ENCODE measurements at places on chromosomes 6 and 20. TPM values are rescaled to one million over a fixed set of nuclear protein-coding genes. Genes with fewer than 3 reads are reported as not detected.
A peak's percentile ranks its signal among the peaks of the same experiment; 100 is the strongest.

Gene SLC26A8
- not detected for total RNA-seq

Gene GPR63
- 2.9 TPM for total RNA-seq

Gene HSPA12B
- not detected for total RNA-seq

Gene TBX18
- not detected for total RNA-seq

Gene KIF6
- not detected for total RNA-seq

Gene CALHM6
- 10.3 TPM for total RNA-seq

DNA sequence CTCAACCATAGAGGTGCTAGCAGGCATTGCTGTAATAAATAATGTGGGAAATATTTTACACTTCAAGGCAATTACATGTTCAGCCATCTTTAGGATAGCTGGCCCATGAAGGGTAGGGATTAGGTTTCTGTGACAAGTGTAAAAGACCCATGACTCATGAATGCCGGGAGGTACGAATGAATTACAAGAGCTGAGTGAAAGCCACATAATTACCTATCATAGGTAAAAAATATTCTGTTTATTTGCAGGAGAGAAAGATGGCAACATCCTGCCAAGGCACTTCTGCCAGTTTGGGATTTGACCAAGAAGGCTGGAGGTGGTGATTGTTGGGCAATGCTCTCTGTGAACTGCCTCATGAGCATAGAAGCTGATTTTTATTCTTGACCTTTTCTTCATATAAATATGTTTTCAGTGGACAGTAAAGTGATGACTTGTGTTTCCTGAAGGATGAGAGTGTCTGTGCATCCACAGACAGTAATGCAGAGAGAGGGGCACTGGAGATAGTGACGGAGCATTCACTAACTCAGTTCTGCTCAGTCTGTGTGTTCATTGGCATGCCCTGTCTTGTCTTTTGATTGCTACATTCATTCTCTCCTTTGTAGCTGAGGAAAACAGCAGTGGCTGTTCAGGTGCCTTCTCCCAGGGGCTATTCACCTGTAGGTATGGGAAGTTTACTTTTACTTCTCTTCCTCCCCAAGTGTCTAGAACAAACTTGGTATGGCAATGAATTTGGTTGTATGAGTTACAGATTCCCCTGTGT is 481.1 kb downstream of the TFAP2B start:
- no peak for DNase-seq

GRCh38 chr20:14955399-14955798 is 618.0 kb upstream of the FLRT3 start:
- peak; percentile 25 for DNase-seq

DNA sequence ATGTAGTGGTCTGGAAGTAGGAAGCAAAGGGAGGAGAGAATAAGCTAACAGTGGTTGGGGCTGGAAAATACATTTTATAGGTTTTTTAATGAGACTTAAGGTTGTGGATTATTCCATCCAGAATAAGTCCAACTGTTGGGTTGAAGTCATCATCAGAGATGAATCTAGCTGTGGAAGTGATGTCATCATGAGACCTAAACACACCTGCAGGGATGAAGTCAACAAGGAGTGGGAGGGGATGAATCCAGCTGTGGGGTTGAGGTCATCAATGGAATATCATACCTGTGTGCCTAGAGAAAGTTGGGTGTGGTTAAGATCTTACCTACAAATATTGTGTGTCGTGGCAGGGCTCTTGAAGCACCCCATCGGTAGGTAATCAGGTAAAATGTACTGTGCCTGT is 730.7 kb downstream of the RFPL4B start:
- no peak for DNase-seq

DNA sequence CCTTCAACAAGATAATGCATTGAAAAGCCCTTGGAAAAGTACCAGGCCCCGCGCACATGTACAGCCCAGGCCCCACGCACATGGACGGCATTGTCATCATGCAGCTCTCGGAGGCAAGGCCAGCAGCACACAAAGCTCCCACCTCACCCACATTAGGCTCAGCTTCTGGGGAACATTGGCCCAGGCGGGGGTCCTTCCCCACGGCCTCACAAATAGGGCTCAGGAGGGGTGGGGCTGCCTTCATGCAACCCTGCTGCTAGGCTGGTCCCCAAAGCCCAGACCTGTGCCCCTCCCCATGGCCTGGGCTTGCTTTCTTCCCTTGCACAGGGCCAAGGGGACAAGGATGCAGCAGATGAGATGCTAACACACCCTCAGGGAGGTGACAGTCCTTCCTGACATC is 26.7 kb downstream of the NPEPL1 start:
- peak; percentile 5 for DNase-seq

DNA sequence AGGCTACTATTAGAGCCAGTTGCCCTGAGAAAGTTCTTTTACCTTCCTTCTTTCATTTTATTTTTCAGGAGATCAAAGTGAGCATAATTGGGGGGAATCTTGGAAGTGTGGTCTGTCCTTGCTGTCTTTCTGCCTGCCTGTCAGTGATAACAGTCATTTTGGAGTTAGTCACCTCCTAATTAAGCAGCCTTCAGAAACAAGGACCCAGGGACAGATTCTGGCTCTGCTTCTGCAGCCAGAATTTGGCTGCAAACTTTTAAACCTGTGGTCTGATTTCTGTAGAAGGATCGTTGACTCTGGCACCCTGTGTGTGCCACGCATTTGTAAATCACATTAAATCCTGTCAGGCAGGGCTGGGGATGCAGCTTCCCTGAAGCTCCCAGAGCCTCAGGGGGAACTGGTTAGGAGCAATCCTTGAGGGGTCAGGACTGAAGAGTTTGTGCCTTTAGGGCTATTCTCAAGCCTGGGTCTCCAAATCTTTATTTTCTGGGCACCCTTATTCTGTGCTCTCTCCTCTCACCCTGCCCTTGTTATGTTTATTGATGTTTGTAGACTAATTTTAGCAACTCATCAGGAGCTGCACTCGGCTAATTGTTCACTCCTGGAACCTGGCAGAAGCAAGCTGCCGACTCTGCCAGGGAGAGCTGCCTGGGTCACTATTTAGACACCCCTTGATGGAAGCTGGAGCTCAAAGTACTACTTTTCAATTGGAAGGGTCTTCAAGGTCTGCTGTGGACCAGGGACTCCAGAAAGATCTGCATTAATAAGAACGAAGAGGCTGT is 6.8 kb downstream of the NOX3 start:
- DNase-seq = no peak

DNA sequence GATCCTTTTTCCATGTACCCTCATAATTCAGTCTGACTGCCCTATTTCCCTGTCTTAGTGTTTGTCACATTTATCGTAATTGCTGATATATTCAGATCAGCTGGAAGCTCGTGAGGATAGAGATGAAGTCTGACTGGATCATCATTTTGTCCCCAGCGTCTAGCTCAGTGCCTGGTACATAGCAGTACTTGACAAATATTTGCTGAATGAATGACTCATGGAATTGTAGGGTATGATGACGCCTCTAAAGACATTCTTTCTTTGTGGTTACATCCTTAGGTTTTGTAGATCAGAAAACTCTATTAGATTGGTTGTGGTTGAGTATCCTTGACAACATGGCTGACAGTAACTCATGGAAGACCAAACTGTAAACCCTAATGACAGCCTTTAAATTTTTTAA is 68.9 kb downstream of the MTHFD1L start:
- DNase-seq = no peak

DNA sequence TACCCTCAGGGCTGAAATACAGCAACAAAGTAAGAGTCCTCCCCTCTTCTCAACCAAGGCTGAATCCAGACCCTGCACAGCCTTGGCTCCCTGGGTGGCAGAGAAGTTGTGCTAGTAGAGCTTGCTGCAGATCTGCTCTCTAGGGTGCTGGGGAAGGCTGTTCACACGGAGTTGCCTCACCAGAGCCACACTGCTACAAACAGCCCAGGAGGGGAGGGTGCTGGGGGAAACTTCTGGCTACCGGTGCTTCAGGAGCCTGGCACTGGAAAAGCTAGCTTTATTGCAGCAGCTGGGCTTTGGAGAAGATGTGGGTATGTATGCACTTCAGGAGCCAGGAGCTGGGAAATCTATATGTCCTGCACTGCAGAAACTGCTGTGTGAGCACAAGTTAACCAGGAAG is 37.6 kb upstream of the SUPT3H start:
- DNase-seq = no peak

GRCh38 chr6:21749754-21750153 is 156.2 kb downstream of the SOX4 start:
- DNase-seq = no peak

DNA sequence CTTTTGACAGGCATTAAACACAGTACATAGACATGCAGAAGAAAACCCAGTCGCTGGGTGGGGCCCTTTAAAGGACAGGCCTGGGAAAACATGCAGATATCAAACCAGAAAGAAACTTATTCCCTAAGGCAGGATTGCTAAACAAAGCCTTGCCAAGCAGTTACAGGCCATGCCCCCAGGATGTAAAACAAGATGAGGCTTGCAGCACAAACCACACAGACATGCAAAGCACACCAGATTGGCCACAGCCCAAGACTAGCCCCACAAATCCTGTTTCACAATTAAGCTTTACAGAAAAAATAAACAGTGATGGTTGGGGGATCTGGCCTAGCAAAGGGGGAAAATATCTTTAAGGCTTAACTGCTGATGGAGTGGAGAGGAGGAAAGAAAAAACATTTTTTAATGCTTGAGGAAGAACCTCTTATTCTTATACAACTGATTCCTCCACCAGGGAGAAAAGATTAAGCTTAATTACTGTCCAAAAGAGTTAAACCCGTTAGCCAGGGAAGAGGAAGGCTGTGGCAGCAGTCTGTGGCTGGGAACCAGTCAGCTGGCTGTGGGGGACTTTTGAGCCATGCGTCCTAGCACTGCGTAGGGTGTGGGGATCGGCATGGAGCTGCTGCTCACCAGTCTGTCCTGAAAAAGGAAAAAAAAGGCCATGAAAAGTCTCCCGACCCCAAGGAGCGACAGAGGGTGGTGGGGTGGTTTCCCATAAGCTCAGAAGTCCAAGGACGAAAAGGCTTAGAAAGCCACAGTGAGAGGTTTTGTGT is 28.4 kb downstream of the COL19A1 start:
- DNase-seq = no peak

- no peak for DNase-seq
Observed at GRCh38 chr6:130524552-130524951, 158.7 kb downstream of the TMEM200A start.

DNA sequence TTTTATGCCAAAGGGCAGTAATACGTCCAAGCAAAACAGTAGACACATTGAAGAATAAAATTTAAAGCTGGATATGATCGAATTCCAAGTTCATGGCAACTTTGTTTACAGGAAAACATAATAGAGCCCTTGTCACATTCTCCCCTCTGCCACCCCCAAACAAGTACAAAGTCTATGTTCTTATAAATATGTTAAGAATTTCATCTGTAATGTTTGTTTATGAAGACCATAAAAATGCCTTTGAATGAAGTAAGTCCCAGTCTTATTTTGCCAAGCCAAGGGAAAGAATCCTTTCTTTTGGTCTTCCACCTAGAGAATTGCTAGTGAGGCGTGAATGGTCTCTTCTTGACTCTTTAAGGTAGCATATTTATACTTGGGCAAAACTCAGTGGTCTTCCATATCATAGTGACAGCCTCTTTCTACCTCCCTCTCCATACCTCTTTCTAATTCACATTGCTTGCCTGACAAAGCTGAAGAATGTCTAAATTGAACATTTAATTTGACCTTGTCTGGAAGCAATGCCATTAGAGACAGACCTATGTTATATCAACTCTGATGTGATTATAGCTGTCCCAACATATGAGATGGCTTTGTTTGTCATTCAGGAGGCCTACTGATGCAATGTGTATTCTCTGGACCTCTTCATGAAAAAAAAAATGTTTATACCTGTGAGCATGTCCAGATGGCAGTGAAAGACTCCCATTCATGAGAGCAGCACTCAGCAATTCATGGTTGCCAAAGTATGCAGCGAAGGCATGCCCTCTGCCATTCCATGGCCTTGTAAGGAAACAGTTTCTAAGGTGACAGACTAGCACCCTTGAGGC is 70.6 kb upstream of the CCN2 start:
- no peak for DNase-seq

DNA sequence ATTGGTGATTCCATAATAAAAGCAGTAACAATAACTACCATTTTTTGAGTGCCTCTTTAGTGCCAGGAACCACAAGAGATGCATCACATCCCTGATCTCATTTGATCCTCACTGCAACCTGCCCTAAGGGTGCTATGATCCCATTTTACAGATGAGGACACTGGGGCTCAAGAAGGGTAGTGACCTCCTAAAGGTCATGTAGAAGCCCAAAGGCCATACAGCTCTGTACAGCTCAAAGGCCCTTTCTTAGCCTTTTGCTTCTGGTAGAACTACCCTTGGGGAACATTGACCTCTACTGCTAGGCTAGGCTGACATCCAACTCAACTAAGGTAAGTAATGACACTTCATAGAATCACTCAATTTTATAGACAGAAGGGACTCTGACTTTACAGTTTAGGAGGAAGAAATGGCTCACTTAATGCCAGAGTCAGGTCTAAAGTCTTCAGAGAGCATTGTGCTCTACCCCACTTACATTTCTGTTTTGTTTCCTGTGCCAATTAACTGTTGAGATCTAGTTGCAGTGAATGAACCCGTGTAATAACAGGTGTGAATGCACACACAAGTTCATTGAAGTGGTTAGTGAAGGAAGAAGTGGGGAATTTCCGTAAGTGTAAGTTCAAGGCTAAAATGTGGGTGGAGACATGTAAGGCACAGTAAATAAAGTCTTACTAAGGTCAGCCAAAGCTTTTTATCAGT is 10.7 kb downstream of the SLC9A8 start:
- DNase-seq = peak; percentile 52

- no peak for DNase-seq
Observed at GRCh38 chr20:1775117-1775516, 117.5 kb upstream of the SIRPG start.

GRCh38 chr6:71279321-71279720 is 9.3 kb upstream of the OGFRL1 start:
- DNase-seq = no peak

DNA sequence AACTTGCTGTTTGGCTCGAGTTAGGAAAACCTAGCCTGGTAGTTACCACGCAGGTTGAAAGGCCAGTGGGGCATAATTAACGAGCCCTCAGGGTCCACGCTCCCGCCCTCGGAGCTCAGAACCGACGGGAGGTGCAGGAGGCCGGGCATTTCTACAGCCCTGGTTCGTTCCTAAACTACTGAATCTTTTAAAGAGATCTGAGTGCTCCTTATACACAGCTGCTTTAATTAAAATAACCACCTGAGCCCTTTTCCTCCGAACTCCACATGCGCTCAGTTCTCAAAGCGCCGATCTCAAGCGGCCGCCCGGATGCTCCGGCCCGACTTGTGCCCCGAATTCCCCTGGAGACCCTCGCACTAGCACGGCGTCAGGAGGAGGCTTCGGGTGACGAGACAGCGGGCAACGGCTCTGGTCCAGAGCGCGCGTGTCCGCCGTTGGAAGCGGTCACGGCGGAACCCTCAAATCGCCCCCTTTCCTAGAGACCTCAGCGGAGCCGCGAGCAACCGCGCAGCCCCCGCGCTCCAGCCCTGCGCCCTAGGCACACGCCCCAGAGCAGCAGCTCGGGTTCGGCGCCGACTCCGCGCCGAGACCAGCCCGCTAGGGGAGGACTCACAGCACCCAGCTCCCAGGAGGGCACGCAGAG is 397 bp downstream of the WDR27 start:
- no peak for DNase-seq

- DNase-seq = no peak
Observed at GRCh38 chr6:36592221-36592655, 1.9 kb upstream of the SRSF3 start.

Measured in activated CD4-positive, alpha-beta T cell treated with anti-CD3 and anti-CD28 coated beads, Interleukin-2, amount 10 ng/mL, durations not matched to agents 7 days and 5 days (primary cell).